ENCODE measurements at places on chromosomes 2 and 18.

GRCh38 chr2:42063431-42064171 is 15.8 kb downstream of the PKDCC start:
- no peak for DNase-seq

- DNase-seq = no peak
These were observed 66.2 kb downstream of the LPIN1 start for GRCh38 chr2:11812466-11813248.

DNA sequence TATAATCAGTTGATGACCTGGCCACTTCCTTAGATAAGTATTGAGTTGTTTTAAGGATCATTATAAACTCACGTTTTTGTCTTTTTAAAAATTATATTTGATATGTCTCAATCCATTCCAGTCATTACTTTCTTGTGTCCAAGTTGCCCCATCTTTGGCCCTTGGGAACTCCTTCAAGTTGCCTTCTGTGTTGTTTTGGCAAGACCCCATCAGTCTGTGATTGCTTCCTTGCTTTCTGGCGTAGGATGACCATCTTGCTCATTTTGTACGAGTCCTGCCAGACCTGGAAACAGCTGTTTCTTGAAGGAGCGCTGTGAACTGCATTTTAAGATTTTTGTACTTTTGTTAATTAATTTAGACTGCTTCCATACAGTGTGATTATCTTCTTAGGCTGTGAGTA is 68.9 kb upstream of the ITM2C start:
- no peak for DNase-seq

DNA sequence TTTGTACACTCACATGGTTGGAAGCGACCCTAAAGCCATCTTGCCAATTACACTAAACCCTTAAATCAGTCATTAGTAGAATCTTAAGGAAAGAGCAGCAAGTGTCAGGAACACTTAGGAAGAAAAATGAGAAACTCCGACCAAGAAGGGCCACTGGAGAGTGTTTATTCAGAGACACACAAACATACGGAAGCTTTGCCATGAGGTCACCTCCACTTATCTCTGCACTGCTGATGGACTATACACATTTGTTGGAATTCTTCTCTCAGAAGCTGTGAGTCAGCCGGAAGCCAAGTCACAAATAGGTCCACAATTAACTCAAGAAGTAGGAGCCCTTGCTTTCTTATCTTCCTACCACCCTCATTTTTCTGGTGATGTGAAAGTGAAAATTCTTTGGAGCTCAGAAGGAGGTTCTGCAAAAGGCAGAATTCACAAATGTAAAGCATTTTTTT is 21.6 kb downstream of the BMP10 start:
- no peak for DNase-seq

- DNase-seq = no peak
These were observed 234.0 kb downstream of the NR4A2 start for GRCh38 chr2:156098506-156098905.

GRCh38 chr2:11550901-11551568 is 17.2 kb downstream of the GREB1 start:
- DNase-seq = no peak

DNA sequence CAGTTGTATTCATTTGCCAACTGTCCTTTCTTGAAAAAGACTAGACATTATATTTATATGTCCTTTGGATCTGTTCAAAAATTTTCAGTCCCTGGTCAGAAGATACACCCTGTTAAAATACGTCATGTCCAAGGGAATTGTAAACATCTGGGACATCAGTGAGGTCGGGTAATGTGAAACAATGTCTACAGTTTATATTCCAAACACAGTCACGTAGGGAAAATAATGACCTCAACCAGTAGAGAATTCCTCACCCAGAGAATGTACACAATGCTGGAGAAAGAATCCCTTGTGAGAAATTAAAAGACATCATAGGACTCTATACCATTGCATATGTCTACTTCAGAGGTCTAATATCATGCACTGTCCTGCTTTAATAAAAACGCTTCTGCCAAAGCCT is 888.0 kb upstream of the CHAC2 start:
- no peak for DNase-seq

GRCh38 chr2:217868911-217869334 is 133.9 kb downstream of the TNS1 start:
- no peak for DNase-seq

GRCh38 chr2:59083075-59083828 is 842.1 kb upstream of the FANCL start:
- no peak for DNase-seq

GRCh38 chr2:444937-445884 is 157.3 kb upstream of the ALKAL2 start:
- no peak for DNase-seq

DNA sequence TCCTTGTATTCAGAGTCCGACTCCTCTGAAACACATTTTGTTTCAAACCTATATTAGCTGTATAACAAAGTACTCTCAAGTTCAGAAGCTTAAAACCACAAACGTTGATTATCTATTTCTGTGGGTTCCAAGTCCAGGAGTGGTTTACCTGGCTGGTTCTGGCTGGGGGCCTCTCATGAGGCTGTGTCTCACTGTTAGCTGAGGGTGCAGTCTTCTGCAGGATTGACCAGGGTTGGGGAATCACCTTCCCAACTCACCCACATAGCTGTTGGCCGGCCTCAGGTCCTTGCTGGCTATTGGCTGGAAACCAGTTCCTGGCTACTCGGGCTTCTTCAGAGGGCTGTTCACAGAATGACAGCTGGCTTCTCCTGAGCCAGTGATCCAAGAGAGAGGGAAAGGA is 18.0 kb upstream of the ATIC start:
- peak; percentile 23 for DNase-seq

GRCh38 chr2:109275120-109276012 is 146.4 kb downstream of the SH3RF3 start:
- no peak for DNase-seq

GRCh38 chr2:142180820-142181533 is 50.2 kb upstream of the LRP1B start:
- DNase-seq = no peak

- no peak for DNase-seq
These were observed 140.1 kb downstream of the HDAC4 start for GRCh38 chr2:239260546-239261327.

DNA sequence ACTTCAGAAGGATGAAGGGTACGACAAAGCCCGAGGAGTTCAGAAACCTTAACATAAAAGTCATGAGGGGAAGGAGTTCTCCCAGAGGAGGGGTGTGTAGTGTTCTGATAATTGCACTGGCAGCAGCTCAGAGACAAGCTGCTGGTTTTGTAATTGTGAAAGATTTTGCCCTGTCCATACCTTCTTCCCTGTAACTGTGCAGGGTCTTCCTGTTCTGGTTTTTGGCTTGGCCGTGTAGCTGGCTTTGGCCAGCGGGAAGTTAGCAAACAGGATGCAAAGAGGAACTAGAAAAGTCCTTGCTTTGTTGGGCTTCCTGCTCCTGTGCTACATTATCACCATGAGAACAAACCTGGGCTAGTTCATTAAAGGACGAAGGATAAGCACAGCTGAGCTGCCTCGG is 160.8 kb downstream of the LPIN1 start:
- no peak for DNase-seq

DNA sequence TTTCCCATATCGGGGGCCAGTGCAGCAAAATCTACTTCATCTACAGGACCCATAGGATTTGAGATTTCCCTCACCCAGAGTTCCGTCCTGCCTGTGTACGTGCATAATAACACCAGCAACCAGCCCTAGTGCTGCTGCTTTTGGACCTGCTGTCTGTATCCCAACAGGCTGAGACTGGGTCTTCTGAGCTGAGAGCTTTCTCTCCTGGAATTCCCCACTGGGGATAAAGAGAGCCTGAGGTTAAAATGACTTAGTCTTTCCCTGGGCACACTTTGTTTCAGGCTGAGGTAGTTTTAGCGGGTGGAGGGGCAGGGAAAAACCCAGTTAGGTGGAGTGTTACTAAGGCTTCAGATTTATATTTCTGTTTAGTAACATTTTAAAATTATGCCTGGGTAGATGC is 62.5 kb downstream of the SERTAD2 start:
- no peak for DNase-seq

GRCh38 chr18:34550902-34551301 is 159.2 kb upstream of the DTNA start:
- no peak for DNase-seq

All from GM13977 (cell line).